T-helper 17 cell (primary cell): ENCODE measurements at places on chromosomes 11 and 22.

- DNase-seq: no peak
Observed at GRCh38 chr22:40954113-40954512, 2.9 kb downstream of the RBX1 start.

DNA sequence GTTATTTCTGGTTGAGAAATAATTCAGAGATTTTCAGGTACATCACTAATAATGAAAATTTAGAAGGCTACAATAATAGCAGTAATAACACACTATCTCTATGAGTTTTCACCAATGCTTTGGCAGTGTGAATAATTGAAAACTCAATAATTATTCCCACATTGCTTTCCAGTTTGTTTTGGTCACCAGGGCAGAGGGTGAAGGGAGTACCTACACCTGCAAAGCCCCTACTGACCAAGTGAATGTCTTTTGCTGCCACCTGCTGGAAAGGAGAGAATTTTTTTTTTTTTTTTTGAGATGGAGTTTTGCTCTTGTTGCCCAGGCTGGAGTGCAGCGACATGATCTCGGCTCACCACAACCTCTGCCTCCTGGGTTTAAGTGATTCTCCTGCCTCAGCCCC lies 3.2 kb downstream of the NELL1 start:
- no peak for DNase-seq

DNA sequence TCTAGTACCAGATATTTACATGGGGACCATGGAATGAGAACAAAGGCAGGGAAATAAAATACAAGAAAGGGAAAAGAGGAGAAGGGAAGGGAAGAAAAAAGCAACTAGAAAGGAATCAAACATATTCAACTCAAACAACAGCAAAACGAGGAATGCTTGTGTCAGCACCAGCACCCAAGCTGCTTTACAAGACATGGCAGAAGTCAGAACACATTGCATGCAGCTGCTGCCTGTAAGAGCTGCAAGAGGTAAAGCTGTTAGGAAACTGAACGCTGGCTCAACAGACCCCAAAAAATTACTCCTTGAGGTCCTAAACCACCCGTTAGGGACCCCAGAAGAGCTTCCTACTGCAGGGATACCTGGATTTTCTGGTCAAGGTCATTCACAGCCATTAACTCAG lies 296.9 kb downstream of the OPCML start:
- DNase-seq: no peak

DNA sequence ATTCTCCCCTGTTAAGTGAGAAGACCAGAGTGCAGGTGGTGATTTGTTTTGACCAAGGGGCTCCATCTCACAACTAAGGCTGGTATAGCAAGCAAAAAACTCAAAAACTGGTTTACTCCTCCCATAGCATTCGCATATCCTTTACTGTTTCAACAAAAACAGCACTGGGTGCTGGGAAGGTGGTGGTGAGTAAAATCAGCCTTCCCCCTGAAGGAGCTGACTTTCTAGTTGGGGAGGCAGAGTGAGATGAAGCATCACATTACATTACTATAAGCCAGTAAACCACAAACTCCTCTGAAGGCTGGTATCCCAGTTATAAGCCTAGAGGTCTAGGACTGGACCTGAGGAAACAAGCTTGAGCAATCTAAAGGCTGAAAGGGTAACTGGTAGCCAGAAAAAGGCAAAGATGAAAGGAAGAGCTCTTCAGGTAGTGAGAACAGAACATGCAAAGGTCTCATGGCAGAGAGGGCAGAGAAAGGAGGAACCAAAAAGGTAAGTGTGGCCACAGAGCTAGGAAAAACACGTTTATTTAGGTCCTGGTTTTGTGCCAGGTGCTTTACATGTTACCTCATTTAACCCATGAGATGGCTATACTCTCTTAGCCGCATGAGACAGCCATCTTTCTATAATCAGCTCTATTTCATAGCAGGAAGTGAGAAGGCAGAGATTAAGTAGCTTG lies 22.3 kb downstream of the TMEM123 start:
- DNase-seq: no peak

DNA sequence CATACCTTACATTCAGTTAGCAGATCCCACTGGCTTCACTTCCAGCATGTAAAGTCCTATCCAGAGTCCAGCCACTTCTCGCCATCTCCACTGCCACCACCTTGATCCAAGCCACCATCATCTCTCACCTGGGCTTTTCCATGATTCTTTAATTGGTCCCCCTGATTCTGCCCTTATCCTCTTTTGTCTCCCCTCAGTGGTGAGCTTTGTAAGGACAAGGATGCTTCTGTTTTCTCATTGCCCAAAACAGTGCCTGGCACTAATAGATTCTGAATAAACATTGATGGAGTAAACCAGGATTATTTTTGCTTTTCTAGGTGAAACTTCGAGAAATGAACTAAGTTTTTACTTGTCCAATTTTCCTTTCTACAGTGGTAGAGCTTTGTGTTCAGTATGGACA lies 4.4 kb downstream of the POLA2 start:
- DNase-seq: no peak

GRCh38 chr11:45816614-45817013 lies 11.7 kb downstream of the SLC35C1 start:
- DNase-seq: no peak

- no peak for DNase-seq
Observed at GRCh38 chr11:131099746-131100145, 183.5 kb upstream of the SNX19 start.

DNA sequence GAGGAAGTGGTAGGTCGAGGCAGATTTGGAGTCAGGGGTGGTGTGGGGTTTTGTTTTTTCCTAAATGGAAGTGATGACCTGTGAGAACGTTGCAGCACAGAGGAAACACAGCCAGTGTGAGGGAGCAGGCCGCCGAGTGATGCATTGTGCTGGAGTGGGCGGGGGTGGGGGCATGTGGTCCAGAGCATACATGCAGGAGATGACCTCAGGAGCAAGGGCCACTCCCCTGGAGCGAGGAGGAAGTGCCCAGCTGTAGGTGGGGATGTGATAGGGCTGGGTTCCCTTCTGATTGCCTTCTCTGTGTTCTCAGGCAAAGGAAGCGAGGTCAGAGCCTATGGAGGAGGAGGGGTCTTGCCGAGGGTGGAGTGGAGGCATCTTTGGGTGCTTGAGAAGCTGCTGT lies 81.4 kb downstream of the PPP6R3 start:
- DNase-seq: no peak

DNA sequence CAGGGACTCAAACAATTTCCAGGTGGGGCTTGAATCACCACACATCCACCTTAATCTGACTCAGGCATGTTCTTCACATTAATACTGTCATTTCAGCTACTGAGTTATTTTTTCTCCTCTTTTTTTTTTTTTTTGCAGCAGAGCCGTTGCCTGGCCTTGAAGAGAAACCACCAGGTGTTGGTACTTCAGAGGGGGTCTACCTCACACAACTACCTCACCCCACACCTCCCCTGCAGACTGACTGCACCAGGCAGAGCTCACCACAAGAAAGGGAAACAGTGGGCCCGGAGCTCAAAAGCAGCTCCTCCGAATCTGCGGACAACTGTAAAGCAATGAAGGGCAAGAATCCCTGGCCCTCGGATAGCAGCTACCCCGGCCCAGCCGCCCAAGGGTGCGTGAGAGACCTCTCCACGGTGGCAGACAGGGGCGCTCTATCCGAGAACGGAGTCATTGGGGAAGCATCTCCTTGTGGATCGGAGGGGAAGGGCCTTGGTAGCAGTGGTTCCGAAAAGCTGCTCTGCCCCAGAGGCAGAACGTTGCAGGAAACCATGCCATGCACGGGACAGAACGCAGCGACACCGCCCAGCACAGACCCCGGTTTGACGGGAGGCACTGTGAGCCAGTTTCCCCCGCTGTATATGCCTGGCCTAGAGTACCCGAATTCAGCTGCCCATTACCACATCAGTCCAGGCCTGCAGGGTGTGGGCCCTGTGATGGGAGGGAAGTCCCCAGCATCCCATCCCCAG lies 15.1 kb upstream of the SLC25A18 start:
- no peak for DNase-seq

- no peak for DNase-seq
Observed at GRCh38 chr11:1126491-1126926, 31.2 kb upstream of the MUC5AC start.

DNA sequence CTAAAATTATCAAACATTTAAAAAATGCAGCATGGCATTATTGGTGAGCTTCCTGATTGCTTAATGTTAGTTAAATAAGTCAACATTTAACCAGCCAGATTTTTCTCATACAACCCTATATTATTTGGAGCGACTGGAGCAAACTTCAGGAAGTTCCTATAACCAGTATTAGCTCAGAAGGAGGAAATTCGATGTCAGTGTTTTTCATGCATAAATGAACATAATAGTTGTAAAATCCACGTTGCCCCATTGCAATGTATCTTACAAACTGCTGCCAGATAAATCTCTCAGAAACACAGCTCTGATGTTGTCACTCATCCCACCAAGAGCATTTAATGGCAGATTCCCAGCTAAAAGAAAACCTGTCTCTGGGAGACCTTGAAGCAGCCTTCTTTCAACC lies 278.5 kb downstream of the CASP12 start:
- no peak for DNase-seq

- no peak for DNase-seq
Observed at GRCh38 chr22:32761251-32761903, 40.1 kb upstream of the TIMP3 start.

DNA sequence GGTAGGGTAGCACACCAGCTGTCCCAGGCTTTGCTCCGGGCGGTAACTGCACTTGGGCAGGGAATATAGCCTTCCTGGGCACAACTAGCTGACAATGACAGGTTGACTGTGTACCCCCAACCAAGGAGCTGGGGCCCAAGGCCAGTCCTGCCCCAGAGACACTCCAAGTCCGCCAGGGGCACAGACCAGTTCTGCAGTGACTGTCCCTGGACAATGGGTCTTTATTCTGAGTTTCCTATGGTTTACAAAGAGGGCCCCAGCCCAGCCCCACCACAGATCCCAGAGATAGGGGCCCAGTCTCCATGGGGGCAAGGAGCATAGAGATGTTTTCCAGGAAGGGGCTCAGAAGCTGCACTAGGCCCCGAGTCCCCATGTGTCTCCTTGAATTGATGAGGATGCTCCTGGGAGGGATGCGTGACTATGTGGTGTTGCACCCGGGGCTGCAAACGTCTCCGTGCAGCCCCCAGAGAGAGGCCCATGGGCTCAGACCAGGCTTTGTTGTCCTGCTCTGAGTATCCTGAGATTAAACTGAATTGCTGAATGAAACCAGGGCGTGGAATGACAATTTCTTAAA lies 48.4 kb downstream of the CD6 start:
- no peak for DNase-seq

GRCh38 chr11:133549826-133550225 lies 17.5 kb upstream of the OPCML start:
- DNase-seq: no peak

GRCh38 chr11:104279587-104279986 lies 115.6 kb upstream of the PDGFD start:
- DNase-seq: no peak

DNA sequence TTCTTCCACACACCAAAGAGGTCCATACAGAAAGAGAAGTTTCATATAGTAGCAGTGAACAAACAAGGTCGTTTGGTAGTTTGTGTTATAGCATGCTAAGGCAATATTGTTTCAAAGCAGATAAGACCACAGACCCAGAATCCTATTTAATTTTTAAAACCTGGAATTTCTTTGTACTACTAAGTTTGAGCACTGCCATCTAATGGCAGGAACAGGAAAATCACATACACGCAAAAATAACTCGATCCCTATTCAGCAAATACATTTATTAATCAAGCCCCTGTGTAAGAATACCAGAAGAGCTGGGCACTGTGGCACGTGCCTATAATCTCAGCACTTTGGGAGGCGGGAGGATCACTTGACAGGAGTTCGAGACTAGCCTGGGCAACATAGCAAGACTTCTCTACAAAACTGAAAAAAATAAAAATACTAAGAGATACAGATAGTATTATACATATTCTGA lies 2.9 kb upstream of the BTBD10 start:
- no peak for DNase-seq

DNA sequence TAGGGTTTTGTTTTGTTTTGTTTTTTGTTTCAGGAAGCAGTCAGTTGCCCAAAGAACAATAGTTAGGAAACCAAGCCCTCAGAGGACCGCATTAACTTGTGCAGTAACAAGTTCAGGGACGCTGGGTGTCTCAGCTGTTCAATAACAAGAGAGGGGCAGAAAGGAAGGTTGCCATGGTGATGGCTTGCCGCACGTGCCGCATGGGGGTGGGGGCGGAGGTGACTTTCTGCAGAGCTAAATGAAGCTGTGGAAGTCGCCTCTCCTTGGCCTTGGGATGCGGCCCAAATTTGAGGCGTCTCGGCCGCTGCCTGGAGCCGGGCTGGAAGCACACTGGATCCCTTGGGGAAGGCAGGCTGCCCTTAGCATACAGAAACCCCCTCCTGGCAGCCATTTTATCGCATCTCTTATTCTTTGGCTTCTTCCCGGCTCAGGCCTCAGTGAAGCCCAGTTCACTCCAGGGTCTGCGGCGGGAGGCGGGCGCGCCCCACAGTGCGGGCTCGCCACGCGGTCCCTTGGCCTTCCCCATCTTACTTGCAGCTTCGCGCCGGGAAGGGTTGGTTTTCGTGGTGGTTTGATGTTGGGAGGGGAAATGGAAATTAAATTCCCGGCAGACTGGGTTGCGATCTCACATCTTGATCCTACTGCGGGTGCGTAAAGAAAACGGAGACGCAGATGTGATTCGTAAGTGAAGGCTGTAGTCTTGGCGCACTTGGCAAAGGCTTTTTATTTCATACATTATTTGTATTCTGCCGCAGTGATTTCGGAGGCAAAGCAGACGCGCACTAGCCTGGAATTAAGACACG lies 94.3 kb downstream of the SLC17A6 start:
- no peak for DNase-seq

GRCh38 chr11:102223859-102224258 lies 93.4 kb upstream of the BIRC3 start:
- DNase-seq: no peak

GRCh38 chr11:124643605-124644425 lies 21.2 kb downstream of the TBRG1 start:
- DNase-seq: no peak

- no peak for DNase-seq
Observed at GRCh38 chr11:129734654-129735053, 81.0 kb upstream of the TMEM45B start.

GRCh38 chr11:133041928-133042882 lies 490.1 kb downstream of the OPCML start:
- no peak for DNase-seq

DNA sequence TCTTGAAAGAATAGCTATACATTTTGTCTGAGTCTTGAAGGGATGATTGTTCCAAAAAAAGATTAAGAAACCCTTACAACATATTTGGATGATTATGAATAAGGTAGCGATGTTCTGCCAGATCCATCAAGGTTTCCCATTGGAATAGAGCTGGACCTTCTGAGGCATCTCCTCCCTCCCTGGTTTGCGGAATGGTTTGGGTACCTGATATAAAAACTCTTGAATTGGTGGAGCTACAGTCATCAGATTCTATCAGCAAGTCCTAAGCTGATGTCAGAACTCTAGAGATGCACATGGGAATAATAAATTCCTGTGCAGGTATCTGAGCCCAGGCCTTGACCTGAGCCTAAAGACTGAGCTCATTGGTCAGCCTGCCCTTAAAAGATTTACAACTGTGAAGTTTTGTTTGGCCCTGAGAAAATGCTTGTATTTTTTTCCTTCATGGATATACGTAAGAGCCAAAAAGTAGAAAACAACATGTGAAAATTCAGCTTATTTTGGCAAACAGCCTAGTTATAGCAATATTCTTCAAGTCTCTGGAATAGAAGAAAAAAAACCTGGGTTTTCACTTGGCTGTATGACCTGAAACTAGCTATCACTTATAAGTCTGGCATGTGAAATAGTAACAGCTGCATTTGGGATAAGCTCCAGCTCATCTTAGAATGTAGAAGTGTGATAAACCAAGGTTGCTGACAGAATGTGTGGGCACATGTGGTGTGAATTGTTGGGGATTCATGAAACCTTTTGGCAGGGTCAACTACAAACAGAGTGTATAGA lies 265.7 kb upstream of the CTSC start:
- DNase-seq: no peak

- peak; percentile 40 for DNase-seq
Observed at GRCh38 chr11:75802913-75803820, 11.8 kb upstream of the UVRAG start.
